ENCODE measurements at places on chromosomes 3 and 15. TPM values are rescaled to one million over a fixed set of nuclear protein-coding genes. Genes with fewer than 3 reads are reported as not detected.

DNA sequence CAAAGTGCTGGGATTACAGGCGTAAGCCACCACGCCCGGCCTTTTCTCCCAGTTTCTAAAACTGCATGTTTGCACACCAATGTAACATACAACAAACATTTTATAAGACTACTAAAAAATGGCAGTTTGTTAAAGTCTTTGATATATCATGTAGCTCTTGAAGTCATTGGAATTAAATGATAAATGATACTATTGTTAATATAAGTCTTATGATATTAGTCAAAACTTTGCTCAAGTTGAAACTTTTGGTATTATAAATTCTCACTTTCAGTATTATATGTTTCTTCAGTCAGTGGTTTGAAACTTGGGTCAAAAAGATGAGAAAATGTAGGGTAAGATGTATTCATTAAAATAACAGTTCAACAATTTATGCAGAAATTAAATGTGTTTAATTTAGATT is 117.6 kb upstream of the TBL1XR1 start:
- no peak for DNase-seq

- peak; percentile 90 for DNase-seq
Measured at GRCh38 chr3:129829640-129830039, 63.9 kb downstream of the TMCC1 start.

Gene CADM2
- not detected for total RNA-seq

DNA sequence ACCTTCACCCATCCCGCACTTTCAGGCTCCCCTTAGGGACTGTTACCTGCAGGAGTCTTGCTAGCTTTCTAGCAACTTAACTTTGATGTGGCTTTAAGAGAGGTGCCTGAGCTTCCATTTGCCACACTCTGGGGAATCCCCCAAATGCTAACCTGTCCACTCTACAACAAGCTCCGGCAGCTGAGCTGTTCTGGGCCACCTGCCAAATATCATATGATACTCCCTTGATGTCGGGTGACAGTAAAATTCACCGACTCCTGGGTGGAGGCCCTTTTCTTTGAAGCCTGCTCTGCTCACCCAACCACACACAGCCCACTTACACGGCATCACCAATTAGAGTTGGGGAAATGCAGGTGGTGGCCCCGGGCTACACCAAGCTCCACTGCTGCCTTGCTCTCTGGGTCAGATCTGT is 38.0 kb upstream of the XCR1 start:
- no peak for DNase-seq

DNA sequence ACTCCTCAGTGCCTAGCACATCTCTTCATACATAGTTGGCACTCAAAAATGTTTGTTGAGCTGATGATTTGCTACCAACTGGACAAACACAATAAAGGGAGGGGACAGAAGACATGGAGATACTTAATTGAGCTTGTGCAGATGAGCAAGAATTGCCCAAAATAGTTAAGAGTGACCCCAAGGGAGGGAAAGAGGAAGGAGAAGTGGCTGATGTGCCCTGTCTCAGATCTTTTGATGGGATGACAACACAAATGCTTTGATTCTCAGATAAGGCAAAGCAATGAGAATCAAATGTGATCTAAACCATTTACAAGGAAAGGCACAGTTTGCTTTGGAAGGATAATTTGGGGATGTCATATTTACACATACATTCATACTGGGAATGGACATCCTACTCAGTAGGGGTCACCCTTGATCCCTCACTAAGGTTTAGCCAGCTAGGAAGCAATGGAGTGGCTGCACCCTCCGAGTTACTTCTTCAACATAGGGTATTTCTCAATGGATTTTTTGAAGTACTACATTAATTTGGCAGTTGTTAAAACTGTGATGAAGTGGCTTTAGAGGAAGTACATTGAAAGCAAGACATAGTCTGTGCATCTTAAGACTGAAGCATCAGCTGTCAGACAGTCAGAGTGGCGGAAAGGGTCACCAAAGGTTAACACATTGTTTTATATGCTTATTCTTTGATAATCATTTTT is 21.9 kb upstream of the SSR3 start:
- no peak for DNase-seq

DNA sequence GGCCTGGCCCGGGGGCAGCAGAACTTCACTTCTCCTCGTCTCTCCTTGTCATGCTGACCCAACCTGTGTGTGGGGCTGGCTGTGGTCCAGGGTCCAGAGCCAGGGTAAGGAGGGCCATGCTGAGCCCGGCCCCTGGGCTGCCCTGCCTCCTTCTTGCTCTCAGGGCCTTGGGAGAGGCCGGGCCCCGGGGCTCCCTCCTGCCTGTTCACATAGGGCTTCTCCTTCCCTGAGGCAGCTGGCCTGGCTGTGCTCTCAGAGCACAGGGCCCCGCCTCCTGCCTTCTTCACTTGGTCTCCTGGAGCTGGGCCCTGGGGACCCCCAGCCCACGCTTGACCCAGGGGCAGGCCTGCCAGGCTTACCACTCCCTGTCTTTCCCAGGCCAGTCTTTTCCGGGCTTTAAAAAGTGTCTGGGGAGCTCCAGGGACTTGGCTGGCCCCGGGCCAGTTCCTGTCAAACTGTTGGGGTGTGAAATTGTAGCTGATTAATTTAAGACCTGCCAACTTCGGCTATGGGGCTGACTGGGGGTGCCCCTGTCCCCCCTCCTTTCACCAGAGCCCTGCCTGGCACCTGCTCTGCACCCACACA is 11.8 kb downstream of the PLXNA1 start:
- no peak for DNase-seq

Gene HTR3E
- not detected for total RNA-seq

DNA sequence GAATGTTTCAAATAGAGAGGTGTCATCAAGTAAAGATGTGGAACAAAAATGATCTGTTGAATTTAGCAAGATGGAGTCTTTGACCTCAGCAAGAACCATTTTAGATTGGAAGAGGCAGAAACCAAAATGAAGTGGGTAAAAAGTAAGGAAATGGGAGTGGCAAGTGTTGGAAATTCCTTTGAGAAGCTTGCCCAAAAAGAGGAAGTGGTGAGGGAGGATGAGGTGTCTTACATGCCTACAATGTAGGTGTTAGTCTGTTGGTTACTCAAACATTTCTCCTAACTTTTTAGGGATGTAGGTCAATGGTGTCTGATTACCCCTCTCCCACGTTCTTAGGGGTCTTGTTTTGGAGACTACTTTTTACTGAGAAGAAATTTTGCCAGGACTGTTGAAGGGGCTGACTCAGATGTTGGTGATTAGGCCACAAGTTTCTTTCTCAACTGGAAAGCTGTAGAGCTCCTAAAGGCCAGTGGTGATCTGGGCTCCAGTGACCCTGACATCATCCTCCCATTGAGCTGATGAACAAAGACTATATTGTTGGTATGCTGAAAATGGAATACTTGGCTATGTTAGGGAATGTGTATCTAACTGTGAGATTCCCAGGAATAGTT is 5.1 kb downstream of the PPP2R3A start:
- no peak for DNase-seq

Gene ARL8B
- total RNA-seq: 23.7 TPM

Gene DPPA2
- total RNA-seq: not detected

GRCh38 chr3:113628316-113628715 is 68.1 kb downstream of the USF3 start:
- DNase-seq: no peak

Measured in epithelial cell of proximal tubule (primary cell).